ENCODE measurements at places on chromosomes 16 and 17.

DNA sequence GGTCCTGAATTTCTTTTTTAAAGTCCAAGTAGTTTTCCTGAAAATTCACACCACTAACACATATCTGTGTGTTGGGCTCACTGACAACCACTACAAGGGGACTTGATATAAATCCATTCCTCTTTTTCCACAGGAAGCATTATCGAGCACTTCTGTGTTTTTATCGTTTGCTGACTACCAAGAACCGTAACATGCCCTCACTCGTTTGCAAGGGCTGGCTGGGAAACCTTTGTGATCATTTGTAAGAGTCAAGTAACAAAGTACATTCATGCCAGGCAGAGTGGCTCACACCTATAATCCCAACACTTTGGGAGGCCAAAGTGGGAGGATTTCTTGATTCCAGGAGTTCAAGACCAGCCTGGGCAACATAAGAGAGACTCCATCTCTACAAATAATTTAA lies 62.1 kb downstream of the ZZEF1 start:
- no peak for DNase-seq

DNA sequence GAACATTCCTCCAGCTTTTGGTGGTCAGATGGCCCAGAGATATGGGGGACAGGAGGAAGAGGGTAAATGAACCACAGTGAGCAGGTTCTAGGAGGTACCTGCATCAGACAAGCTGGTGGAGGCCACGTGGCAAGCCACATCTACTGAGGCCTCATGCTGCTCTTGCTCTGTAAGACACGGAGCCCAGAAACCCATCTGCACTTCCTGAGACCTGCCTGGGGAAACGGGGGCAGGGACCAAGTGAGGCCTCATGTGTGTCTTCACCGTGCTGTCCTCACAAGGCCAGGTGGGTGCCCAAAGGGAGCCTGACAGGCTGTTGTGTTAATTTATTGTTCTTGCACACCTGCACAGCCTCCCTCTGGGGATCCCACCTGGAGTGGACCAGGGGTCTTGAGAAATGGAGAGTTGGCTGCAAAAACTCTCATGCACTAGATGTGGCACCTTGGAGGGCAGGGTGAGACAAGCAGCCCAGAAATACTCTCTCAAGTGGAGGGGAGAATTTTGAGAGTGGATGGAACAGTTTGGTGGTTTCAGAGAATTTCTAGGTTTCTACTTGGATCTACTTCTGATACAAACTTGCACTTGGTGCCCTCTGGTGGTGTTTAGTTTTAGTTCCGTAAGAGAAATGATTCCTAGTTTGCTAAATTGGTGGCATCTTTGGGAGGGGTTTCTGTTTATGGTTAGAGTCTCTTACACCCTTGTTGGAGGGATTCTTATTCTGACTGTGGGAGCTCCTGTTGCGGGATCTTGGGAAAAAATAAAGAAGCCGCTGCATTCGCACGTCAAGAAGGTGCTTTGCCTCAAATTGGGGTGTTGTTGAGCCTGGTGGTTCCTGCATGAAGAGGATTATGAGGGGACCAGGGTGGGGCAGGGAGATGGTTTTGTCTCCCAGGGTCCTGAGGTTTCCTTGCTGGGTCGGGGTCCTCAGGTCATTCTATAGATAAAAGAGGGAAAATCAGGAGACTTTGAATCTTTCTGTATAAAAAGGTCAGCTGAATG lies 47.5 kb downstream of the SLC6A2 start:
- peak; percentile 35 for DNase-seq

DNA sequence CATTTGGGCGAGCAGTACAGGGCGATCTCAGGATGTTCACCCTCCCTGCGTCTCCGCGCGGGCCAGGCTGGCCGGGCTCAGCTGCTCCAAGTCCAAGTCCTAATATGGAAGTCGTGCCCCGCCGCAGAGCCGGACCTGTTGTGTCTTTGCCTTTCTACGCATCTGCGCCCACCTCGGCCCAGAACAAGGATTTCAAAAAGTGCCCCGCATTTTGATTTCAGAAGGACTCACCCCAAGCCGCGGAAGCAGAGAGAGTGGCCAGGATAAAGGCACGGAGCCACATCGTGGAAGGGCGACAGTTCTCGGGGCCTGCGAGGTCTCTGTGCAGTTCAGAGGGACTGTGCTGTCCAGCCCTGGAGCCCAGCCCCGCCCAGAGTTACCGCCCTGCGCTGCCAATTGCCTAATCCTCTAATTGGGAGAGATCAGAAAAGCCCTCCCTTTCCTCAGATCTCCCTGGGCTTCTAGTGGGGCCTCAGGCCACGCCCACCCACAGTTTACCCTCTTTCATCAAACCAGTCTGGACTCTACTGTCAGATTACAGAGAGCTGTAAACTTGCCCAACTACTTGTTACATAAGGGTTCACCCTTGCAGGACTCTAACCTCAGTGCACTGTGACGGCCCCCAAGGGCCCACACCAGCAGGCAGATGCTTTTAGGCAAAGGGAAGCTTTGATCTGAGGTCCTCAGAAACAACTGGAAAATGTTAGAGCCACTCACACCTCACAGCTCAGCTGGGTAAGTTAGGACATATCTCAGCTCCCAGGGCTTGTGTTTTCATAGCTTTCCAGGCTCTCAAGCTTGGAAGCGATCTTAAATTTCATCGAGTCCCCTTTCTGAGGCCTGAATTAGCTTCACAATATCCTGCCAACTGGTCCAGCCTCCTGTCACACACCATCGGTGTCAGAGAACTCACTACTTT lies at the start of gene CES1:
TSS of gene CES1 (minus strand) at position 324 of the 919 bp plus-strand sequence. CDS start at position 283, 41 bp downstream.
- no peak for DNase-seq

- no peak for DNase-seq
Observed at GRCh38 chr17:1945621-1946020, 79.5 kb downstream of the RTN4RL1 start.

- DNase-seq = peak; percentile 18
Observed at GRCh38 chr16:88793251-88793954, 8.4 kb upstream of the PIEZO1 start.

GRCh38 chr16:2206420-2206779 lies 1.1 kb downstream of the MLST8 start:
- no peak for DNase-seq

DNA sequence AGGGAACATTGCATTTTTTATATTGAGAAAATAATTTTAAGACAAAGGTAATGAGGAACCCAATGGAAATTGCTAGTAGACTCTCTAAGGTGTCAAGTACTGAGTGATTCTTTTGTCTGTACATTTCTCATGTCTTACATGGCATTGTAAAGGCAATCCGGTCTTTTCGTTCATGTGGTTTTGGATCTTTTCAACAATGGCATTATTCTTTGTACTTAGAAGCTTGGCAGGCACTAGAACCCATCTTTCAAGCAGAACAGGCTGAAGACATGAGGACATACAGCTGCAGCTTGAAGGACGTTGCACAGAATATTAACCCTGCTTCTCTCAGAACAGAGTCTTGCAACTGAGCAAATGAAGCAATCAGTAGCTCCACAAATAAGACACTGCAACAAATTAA lies 231.5 kb upstream of the ZFHX3 start:
- no peak for DNase-seq

DNA sequence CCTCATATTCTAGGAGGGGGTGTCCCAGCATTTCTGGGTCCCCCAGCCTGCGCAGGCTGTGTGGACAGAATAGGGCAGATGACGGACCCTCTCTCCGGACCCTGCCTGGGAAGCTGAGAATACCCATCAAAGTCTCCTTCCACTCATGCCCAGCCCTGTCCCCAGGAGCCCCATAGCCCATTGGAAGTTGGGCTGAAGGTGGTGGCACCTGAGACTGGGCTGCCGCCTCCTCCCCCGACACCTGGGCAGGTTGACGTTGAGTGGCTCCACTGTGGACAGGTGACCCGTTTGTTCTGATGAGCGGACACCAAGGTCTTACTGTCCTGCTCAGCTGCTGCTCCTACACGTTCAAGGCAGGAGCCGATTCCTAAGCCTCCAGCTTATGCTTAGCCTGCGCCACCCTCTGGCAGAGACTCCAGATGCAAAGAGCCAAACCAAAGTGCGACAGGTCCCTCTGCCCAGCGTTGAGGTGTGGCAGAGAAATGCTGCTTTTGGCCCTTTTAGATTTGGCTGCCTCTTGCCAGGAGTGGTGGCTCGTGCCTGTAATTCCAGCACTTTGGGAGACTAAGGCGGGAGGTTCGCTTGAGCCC lies 11.6 kb downstream of the STH start:
- DNase-seq = no peak

GRCh38 chr16:14061732-14062259 lies 9.3 kb upstream of the MRTFB start:
- DNase-seq = no peak

- DNase-seq = no peak
Observed at GRCh38 chr17:42409523-42410318, 13.3 kb downstream of the CAVIN1 start.

GRCh38 chr16:88570691-88571092 lies 489 bp downstream of the ZC3H18 start:
- peak; percentile 1 for DNase-seq

- no peak for DNase-seq
Observed at GRCh38 chr17:67315865-67316264, 50.5 kb downstream of the PSMD12 start.

GRCh38 chr16:75385507-75386152 lies 47.7 kb downstream of the CFDP1 start:
- DNase-seq = peak; percentile 80

- DNase-seq = no peak
Observed at GRCh38 chr16:53849994-53850393, 146.0 kb downstream of the FTO start.

- DNase-seq = peak; percentile 4
Observed at GRCh38 chr17:4161192-4161966, 18.4 kb downstream of the CYB5D2 start.

- no peak for DNase-seq
Observed at GRCh38 chr17:76500747-76501017, 541 bp downstream of the RHBDF2 start.

DNA sequence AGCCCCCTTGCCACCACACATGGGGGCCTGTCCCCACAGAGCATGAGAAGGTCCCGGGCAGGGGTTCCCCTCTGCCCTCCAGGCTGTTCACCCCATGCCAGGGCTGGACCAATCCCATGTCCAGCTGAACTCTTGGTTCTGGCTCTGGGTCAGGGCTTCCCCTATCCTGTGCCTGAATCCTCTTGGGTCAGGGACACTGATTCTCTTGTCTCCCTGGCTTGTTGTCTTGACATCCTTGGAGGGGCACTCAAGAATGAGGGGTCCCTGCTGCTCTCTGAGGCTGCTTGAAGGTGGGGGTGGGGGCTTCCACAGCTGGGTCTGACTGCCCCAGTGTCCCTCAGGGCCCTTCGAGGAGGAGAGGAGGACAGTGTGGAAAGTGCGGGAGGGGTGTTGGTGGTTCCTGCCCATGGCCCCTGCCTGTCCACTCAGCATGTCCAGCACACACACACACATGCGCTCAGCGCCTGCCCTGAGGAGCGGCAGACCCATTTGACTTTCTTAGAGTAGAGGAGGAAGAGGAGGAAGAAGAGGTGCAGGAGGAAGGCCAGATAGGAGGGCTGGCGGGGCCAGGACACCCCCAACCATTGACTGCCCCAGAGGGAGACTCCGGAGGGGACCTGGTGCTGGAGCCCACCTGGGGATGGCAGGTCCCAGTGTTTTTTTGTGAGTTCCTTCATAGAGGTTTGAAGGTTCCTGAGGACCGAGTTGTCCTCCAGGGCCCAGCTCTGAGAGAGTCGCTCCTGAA lies 47.0 kb downstream of the TNFRSF13B start:
- no peak for DNase-seq

DNA sequence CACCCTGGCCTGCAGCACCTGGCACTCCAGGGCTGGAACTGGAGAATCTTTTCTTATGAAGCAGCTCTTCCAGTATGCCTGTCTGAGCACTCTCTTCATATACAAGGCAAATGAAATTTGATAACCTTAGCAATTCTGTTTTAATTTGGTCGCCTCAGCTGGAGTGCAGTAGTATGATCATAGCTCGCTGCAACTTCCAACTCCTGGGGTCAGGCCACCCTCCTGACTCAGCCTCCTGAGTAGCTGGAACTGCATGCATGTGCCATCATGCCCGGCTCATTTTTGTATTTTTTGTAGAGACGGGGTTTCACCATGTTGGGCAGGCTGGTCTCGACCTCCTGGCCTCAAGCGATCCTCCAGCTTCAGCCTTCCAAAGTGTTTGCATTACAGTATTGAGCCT lies 140.8 kb upstream of the CHMP6 start:
- DNase-seq = no peak

DNA sequence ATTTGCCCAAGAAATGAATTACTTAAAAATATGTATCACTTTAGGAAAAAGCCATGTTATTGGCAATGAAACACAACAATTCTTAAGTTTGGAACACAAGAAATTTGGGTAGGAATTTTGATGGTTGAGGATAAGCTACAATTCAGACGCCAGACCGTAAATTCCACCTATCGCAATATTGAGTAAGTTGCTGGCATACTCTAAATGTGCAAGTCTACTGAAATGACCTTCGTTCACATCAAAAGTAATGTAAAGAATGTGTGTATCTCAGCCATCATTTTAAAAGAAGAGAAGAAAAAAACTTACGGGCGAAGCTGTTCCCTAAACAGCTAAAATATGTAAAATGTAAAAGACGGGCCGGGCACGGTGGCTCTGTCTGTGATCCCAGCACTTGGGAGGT lies 33.4 kb downstream of the UBE2G1 start:
- no peak for DNase-seq

- no peak for DNase-seq
Observed at GRCh38 chr16:84313921-84314320, 19.2 kb downstream of the WFDC1 start.

- no peak for DNase-seq
Observed at GRCh38 chr16:534856-535445, 7.4 kb downstream of the CAPN15 start.

Data from AML-193 (cell line).